ENCODE measurements at places on chromosomes 2 and 18.

- no peak for DNase-seq
Observed at GRCh38 chr2:178412047-178412446, 38.9 kb downstream of the PRKRA start.

- no peak for DNase-seq
Observed at GRCh38 chr2:126802316-126802715, 96.4 kb upstream of the TEX51 start.

DNA sequence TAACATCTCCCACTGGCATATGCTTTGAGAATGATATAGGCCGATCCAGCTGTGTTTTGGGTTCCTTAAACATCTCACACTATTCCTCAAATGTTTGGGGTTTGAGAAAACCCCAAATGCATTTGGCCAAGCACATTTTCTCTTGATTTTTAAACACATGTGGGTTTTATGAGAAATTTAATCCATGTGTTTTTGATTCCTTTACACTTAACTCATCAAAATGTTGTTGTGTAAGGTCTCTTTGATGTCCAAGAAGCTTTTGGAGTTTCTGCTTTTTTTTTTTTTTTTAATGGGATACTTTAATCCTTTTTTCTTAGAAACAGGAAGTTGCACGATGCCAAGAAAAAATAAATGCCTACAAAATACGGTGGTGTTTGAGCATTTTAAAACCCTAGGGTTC is 339.8 kb upstream of the TCF4 start:
- peak; percentile 14 for DNase-seq

- peak; percentile 68 for DNase-seq
Observed at GRCh38 chr2:191038241-191038725, 24.3 kb upstream of the STAT1 start.

- DNase-seq, result peak; percentile 28
Observed at GRCh38 chr2:203887677-203888076, 20.1 kb downstream of the CTLA4 start.

GRCh38 chr2:201513271-201513670 is 61.7 kb downstream of the STRADB start:
- DNase-seq, result no peak

- DNase-seq, result peak; percentile 86
Observed at GRCh38 chr18:519019-519879, 18.7 kb upstream of the COLEC12 start.

- peak; percentile 90 for DNase-seq
Observed at GRCh38 chr2:39603436-39603835, 62.3 kb upstream of the TMEM178A start.

- DNase-seq, result peak; percentile 24
Observed at GRCh38 chr2:58133395-58133794, 86.8 kb downstream of the VRK2 start.

DNA sequence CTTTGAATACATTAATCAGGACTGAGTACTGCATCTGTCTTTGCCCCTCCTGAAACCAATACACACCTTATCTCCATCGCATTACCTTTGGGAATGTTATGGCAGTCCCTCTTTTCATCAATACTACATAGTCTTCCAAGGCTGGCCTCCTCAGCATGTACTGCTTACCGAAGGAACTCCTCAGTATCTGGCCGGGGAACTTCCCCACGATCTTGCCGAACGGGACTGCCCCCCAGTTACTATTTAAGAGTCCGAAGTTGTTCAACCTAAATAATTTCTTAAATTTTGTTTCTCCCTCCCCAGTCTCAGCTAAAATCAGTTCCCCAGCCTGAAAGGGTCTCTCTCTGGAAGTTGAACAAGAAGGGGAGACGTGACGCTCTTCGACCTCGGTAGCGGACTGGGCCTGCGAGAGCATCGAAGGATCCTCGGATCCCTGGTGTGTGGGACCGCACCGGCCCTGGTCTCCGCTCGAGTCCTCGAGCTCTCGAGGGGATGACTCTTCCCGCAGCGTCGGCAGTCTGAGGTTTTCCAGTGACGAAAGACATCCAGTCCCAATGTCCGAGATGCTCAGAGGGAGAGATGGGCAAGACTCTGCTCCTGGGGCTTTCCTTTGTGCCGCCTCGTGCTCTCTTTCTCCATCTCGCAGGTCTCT is 489 bp downstream of the TRMT61B start:
- no peak for DNase-seq

DNA sequence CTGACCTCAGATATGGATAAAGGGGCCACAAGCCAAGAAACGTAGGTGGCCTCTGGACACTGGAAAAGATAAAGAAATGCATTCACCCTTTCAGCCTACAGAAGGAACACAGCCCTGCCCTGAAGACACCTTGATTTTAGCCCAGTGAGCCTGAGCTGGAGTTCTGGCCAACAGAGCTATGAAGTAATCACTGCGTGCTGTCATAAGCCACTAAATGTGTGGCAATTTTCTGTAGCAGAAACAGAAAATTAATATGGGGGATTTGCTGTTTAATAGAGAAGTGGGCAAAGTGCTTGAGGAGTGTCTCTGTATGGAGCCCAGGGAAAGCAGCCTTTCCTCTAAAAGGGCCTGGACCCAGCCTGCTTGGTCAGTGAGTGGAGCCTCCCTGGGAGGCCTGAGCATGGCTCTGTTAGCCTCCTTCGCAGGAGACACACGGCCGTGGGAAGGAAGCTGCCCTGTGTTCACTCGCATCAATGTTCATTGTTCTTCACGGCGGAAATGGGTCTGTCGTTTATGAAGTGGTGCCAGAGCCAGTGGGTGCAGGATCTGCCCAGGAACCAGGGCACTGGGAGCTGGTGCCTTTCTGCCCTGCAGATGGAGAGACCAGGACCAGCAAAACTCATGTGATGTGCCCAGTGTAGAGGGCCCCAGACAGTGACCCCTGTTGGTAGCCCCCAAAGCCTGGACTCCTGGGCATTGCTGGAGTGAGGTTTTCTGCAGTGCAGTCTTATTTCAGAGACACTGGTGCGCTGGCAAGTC is 268.9 kb downstream of the NDUFA10 start:
- no peak for DNase-seq

DNA sequence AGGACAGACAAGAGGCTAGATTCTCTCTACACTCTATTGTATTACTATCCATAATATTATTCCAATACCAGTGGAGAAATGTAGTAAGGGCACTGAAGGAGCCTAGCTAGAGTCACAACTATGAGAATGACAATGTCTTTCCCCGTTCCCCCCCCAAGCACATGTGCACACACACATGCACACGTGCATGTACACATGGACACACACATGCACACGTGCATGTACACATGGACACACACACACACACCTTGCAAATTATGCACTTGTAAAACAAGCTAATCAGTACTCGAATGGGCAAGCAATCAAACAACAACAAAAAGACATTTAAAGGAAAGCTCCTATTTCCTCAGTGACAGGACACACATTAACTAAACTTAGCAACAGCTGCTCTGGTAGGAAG is 65.2 kb downstream of the INSIG2 start:
- DNase-seq, result no peak

- no peak for DNase-seq
Observed at GRCh38 chr2:241956521-241957110, 87.1 kb downstream of the RTP5 start.

GRCh38 chr2:119463136-119463535 is 31.5 kb downstream of the TMEM37 start:
- DNase-seq, result no peak

Measured in fibroblast of pulmonary artery (primary cell).